NCI-H2171 (cell line): ENCODE measurements at places on chromosomes 5 and 9.

GRCh38 chr5:163503106-163504078, 2.0 kb upstream of the MAT2B start:
- no peak for DNase-seq

- DNase-seq, result no peak
These were observed 77.1 kb upstream of the IQGAP2 start for GRCh38 chr5:76325876-76326491.

GRCh38 chr5:6704361-6704851, 8.8 kb upstream of the TENT4A start:
- DNase-seq, result no peak

GRCh38 chr5:170538696-170539586, 35.1 kb downstream of the KCNIP1 start:
- DNase-seq, result no peak

DNA sequence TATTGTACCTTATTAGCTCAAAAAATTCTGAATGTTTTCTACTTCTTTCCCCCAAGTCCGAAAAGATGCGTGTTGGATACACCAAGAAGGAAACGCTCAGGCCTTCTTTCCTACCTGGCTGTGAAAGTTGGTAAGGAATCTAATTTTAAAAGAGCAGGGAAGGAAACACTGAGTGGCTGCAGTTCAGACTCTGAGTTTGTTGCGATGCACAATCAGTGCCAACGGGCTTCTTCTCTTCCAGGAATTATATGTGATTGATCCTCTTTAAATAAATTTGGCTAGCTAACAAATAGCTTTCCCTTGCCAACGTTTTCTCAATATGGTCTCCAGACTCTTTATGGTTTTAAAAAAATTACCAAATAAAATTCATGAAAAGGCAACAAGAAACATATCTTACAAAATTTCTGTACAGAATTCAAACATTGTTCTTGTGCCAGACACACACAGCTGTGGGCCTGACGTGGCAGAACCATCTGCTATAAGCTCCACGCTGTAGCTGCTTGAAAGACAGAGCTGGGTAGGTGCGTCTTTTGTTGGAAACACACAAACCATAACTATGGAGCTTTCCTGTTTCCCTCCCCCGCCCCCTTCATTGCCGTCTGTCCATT, 493.1 kb downstream of the ZNF608 start:
- DNase-seq, result no peak

GRCh38 chr5:136098176-136098575, 34.5 kb upstream of the SMAD5 start:
- DNase-seq, result no peak

DNA sequence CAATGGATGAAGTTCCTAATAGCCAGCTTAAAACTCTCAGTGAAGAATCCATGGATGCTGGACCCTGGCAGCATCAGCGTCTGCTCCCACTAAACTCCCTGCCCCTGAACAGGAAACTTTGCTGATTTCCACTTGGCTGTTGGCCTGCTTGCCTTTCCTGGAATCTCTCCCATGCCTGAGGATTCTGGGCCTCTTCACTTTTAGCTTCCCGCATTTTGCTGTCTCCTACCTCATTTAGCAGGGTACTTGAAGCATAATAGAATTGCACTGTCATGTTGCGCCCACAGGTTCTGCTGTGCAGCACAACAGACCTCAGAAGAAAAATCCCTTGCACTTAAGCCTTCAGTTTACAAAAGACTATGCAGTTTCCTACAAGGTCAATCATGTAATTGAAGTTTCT, 127.6 kb downstream of the DROSHA start:
- no peak for DNase-seq
